ENCODE measurements at places on chromosomes 1 and 21. TPM values are rescaled to one million over a fixed set of nuclear protein-coding genes. Genes with fewer than 3 reads are reported as not detected.

CHD5 gene
- total RNA-seq = 0.61 TPM

STUM gene
- total RNA-seq = not detected

CEP85 gene
- 25.7 TPM for total RNA-seq

PRR9 gene
- not detected for total RNA-seq

TMEM125 gene
- not detected for total RNA-seq

NTMT2 gene
- not detected for total RNA-seq

ALX3 gene
- not detected for total RNA-seq

GABPA gene
- total RNA-seq = 25.8 TPM

Measured in activated T-cell treated with anti-CD3 and anti-CD28 coated beads, Interleukin-2, amount 50 U/mL, for 4 hours (primary cell).